Caki2 (cell line): ENCODE measurements at places on chromosomes 12 and 14.

- peak; percentile 87 for DNase-seq
Observed at GRCh38 chr12:99455350-99456035, 192.1 kb upstream of the GARIN6 start.

DNA sequence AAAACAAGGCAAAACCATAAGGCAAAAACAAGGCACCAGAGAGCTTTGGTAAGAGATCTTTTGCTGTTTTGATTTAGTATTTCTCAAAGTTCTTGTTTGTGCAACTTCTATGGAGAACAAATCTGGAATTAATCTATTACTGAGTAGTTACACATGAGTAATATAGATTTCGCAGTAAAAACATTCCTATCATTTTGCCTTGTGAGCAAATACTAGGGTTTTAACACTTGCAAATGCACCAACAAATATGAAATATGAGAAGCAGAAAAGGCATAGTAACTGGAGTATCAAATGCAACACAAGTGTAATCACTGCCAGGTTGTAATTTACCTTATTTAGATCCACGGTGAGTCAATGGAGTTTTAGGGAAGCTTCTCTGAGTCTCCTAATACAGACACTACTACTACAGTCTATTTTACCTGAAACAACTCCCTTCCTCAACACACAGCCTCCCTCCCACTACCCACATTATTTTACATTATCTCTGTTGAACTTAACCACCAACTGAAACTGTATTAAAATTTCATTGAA is 324.1 kb downstream of the FLRT2 start:
- no peak for DNase-seq

DNA sequence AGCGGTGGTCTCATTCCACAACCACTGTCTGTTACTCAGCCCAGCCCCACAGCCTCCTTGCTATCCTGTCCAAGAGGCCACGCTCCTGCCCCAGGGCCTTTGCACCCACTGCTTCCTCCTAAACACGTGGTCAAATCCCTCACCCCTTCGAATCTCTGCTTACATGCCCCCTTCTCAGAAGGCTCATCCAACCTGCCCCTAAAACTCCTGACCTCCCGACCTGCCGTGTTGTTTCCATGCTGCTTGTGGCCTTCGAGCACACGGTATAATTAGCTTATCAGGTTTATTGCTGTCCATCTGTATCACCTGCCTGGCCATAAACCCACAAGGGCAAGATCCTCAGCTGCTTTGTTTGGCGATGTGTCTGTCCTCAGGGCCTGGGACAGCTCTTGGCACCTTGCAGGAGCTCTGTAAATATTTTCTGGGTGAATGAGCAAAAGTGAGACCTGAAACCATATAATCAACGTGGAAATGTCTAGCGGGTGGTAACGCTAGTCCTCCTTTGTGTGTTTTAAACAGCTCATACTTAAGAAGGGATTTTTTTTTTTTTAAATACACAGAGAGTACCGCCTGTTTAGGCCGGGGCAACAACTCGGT is 36.0 kb downstream of the SCARB1 start:
- DNase-seq = peak; percentile 92

DNA sequence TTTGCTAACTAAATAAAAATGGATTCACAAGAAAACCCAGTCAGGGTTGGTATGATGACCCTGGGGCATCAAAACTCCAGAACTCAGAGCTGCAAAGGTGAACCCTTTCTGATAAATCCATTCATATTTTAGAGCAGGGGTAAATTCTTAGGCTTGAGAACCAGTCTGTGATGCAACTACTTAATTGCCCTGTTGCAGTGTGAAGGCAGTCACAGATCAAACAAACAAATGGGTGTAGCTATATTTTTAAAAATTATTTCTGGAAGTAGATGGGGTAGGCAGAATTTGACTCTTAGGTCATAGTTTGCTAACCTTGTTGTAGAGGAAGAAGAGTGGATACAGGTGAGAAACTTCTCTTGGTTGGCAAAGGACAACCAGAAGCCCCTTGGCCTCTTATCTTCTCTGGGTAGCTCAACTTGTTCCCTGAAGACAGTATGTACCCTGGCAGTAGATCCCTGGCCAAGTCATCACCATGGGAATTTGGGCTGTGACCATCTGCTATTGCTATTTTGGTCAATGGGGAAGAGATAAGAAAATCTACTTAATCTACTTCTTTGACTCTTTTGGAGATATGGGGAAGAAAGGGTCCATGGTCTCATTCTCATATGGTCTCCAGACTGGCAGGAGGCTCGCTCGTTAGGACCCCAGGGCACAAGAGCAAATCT is 216.1 kb downstream of the PPM1H start:
- DNase-seq = no peak

GRCh38 chr14:61670576-61670975 is 24.7 kb upstream of the HIF1A start:
- DNase-seq = no peak
